ENCODE measurements at places on chromosomes 12 and 14. TPM values are rescaled to one million over a fixed set of nuclear protein-coding genes. Genes with fewer than 3 reads are reported as not detected.

TMPRSS12 gene
- total RNA-seq, result not detected

POTEG gene
- not detected for total RNA-seq

FLRT2 gene
- total RNA-seq, result 32.6 TPM

CMAS gene
- 30.7 TPM for total RNA-seq

RERGL gene
- 0.79 TPM for total RNA-seq

GUCY2C gene
- 0.10 TPM for total RNA-seq

NGB gene
- not detected for total RNA-seq

STYK1 gene
- total RNA-seq, result 0.39 TPM

RABGGTA gene
- total RNA-seq, result 13.2 TPM

RTL1 gene
- 4.2 TPM for total RNA-seq

IL22 gene
- total RNA-seq, result not detected

CPNE8 gene
- 7.3 TPM for total RNA-seq

MYL2 gene
- 43.5 TPM for total RNA-seq
